Left lung (tissue), 14 donors: ENCODE measurements at places on chromosomes 4 and X. TPM values are rescaled to one million over a fixed set of nuclear protein-coding genes. Genes with fewer than 3 reads are reported as not detected.

ODAM gene
- polyA plus RNA-seq, result 13.8 TPM

PABPC1L2B gene
- polyA plus RNA-seq, result not detected

GRCh38 chr4:38670109-38670901, 6.3 kb downstream of the KLF3 start:
- peaks cover 72% of the 10 kb centered on the region for H3K4me1 ChIP-seq
- no peak overlapping the region for H3K4me3 ChIP-seq
- H3K36me3 ChIP-seq, result no peaks in the 10 kb centered on the region
- DNase-seq, result no peak

DNA sequence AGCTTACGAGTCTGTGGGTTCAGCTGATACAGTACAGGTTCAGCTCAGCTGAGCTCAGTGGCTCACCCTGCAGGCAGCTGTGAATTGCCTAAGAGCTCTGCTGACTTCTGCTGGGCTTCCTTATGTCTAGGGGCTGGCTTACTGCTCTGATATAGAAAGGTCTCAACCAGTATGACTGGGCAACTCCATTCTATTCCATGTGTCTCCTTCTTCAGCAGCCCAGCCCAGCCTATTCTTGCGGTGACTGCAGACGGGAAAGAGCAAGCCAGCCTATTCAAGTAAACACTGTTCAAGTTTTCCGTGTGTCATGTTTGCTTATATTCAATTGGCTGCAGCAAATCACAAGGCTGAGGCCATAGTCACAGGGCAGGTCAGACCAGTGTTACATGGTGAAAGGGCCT, 615.4 kb upstream of the ZFP42 start:
- H3K4me3 ChIP-seq, result no peak overlapping the region
- no peaks in the 10 kb centered on the region for H3K4me1 ChIP-seq
- no peak overlapping the region for H3K27ac ChIP-seq
- H3K36me3 ChIP-seq, result no peaks in the 10 kb centered on the region
- no peaks in the 10 kb centered on the region for H3K27me3 ChIP-seq
- DNase-seq, result no peak
